Activated CD8-positive, alpha-beta memory T cell treated with anti-CD3 and anti-CD28 coated beads, Interleukin-2, amount 10 ng/mL, durations not matched to agents 7 days and 5 days (primary cell): ENCODE measurements at places on chromosomes 4 and X.

DNA sequence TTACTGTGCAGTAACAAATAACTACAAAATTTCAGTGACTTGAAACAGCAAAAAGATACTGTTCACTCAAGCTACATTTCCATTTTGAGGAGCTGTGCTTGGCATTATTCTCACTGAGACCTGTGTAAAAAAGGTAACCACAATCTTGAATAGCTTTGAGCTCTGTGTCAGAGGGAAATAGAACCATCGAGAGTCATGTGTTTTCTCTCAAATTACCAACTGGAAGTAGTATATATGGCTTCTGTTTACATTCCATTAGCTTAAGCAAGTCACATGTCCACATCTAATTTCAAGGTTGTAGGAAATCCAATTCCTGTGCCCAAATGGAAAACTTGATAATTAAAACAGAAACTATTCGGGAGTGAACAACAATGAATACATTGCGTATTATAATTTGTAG is 82.9 kb upstream of the BANK1 start:
- no peak for DNase-seq

DNA sequence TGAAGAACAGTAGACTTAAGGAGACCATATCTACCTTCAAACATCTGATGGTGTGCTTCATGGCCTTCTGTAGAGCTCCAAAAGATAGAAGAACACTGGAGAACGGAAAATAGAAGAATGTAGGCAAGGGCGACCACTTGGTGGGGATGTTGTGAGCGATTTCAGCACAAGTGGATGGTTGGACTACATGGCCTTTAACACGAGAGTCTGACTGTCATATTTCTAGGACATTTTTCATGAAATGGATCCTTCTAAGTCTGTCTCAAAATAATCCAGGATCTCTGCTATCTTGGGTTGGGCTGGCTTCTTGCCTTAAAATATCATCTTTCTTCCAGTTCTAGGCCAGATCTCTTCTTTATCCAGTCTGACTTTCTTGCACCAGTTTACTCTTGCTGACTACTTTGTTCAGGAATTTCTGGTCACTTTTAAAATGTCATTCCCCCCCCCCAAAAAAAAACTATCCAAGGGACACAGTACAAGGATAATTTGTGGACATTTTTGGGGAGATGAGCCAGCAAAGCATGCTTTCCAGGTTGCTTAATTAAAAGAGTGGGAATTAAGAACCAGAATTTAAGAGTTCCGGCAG is 1.2 kb upstream of the MID1IP1 start:
- no peak for DNase-seq

- DNase-seq: no peak
These were observed 22.8 kb upstream of the MAP7D3 start for GRCh38 chrX:136273986-136274385.

- no peak for DNase-seq
These were observed 32.4 kb upstream of the CCNG2 start for GRCh38 chr4:77124576-77124975.

- DNase-seq: no peak
These were observed 49.6 kb upstream of the ATXN3L start for GRCh38 chrX:13369256-13370030.

GRCh38 chr4:31983677-31984076 is 1263.5 kb downstream of the PCDH7 start:
- no peak for DNase-seq

DNA sequence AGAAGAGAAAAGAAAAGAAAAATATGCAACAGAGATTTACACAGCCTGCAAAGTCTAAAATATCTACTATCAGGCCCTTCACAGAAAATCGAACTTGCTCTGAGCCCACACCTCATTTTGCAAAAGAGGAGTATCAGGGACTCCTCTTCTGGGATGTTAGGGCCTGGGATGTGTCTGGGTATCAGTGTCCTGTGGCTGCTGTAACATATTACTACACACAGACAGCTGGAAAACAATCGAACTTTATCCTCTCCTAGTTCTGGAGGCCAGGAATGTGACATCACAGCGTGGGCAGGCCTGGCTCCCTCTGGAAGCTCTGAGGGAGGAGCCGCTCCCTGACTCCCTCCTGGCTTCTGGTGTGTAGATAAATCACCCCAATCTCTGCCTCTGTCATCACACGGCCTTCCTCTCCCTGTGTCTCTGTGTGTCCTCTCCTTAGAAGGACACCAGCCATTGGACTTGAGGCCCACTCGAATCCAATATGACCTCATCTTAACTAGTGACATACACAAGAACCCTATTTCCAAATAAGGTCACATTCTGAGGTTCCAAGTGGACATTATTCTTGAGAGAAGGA is 52.9 kb downstream of the PPP2R2C start:
- DNase-seq: no peak

GRCh38 chr4:123399627-123400358 is 3.2 kb downstream of the SPRY1 start:
- no peak for DNase-seq

GRCh38 chr4:16142598-16143310 is 58.9 kb upstream of the PROM1 start:
- DNase-seq: no peak

GRCh38 chrX:130896802-130897501 is 6.1 kb downstream of the ENOX2 start:
- DNase-seq: no peak

DNA sequence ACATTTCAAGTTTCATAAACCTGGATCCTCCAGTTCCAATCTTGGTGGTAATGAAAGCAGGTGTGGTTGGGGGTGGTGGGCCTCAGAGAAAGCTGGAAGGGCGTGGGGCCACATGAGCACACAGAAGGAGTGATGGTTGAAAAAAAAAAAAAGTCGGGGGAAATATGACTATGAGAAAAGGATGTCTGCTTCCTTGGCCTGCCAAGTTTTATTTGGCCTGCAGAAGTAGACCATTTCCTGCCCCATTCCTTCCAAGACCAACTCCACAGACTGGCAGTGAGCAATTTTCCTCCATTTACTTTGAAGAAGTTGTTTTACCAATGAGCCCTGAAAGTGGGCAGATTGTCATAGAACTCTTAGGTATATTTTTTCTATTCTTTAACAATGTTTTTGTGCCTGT is 43.3 kb downstream of the LNX1 start:
- no peak for DNase-seq

DNA sequence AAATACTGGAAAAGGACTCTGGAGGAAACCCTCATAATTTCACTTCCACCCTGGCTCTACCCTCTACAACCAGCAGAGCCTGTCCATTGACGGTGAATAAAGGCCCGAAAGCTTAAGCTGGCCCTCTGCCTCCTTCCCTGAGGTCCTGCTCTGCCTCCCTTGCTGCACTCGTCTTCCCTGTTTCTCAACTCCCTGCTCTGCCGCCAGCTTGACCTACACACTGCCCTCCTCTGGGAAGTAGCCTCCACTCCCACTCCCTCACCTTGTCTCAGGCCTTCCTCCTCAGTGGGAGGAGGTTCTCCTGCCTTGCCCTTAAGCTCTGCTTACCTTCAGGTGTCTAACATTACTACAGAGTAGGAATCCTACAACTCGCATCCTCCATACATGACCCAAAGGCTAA is 608.6 kb upstream of the NR3C2 start:
- DNase-seq: no peak

- no peak for DNase-seq
These were observed 23.5 kb upstream of the CEP135 start for GRCh38 chr4:55925241-55925640.

DNA sequence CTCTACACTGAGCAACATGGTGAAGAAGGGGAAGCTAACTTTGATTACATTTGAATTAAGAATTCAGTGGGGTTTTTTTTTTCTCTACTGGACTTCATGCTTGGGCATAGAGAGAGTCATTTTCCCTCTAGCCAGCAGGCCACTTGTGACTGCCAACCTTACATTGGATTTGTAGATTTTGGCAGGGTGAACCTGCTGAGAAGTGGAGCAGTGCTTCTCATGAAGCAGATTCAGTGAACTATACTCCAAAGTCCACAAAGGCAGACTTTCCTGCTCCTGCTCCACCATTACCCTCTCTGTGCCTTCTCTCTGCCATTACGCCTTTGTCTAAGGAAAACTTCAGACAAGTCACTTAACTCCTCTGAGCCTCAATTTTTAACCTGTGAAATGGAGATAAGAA is 69.9 kb downstream of the PAK3 start:
- DNase-seq: no peak

- no peak for DNase-seq
These were observed 271.9 kb downstream of the PABPC4L start for GRCh38 chr4:133929531-133930239.

DNA sequence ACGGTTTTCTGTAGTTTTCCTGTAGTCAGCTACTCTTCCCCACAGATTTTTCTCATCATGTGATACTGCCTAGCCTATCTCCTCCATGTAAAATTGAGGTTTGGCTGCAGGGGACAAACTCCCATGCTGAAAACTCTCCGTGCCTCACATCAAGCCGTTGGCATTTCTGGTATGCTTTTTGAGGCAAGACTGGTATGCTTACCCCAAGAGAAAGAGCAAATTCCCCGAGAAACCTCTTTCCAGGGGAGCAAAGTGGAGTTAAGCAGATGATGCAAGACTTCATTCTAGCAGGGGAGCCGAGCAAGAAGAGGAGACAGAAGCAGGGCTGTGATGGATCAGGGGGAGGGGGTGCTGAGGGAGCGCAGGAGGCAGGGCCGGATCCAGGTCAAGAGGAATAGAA is 4.8 kb downstream of the SOWAHD start:
- no peak for DNase-seq

- no peak for DNase-seq
These were observed 1124.1 kb downstream of the ADGRL3 start for GRCh38 chr4:62324215-62324614.

GRCh38 chr4:14434483-14434882 is 567.8 kb upstream of the CPEB2 start:
- no peak for DNase-seq

DNA sequence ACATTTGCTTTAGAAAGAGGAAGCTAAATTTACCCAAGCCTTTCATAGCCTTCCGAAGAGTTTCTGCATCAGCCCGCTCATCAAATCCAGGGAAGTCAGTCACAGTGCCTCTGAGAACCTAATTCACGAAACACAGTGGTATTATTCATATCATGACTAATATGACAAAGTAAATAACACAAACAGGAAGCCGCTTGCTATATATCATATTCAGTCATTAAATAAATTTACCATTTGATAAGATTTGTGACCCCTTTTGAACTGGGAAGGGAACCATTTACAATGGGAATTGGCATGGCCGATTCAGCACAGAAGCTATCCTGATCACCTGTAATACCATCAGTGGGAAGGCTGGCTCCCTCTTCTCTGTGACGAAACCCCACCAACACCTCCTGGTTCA is 10.5 kb downstream of the ANXA5 start:
- DNase-seq: no peak

- DNase-seq: no peak
These were observed 16.9 kb upstream of the ANOS1 start for GRCh38 chrX:8748855-8749254.

GRCh38 chr4:41067369-41067768 is 147.0 kb downstream of the APBB2 start:
- no peak for DNase-seq

GRCh38 chr4:79535516-79535915 is 127.5 kb upstream of the GK2 start:
- no peak for DNase-seq

GRCh38 chr4:154516318-154517029 is 24.9 kb upstream of the DCHS2 start:
- no peak for DNase-seq

DNA sequence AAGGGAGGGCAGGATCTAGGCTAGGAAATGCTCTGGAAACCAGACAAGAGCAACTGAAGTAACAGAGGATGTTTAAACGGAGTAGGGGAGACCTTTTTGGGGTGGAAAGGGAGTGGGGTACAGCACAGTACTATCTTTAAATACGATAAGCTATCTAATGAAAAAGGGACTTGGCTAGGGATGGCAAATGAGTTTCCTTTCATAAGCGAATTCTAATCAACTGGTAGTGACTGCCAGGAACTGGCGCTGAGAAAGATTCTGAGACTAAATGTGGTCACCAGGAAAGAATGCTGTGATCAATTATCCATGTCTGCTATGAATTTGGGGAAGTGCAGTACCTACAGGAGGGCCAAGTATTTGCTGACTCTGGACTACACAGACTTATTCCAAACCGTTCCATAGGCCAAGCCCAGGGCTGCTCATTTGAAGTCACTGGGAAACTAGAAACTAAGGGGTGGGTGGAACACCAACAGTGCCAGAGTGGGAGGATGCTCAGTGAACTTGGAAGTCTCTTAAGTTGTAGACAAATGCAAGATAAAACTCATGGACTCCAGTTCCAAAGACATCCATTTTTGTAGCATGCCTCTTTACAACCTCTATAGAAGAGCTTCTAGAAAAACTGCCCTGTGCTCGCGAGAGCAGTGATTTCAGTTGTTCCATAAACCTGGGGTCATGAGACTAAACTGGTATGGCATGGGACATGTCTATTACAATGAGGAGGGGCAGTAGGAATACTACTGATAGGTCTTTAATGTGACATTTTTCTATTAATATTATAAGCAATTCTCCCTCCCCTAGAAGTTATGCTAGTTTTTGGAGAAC is 2.0 kb downstream of the TRAPPC2 start:
- DNase-seq: no peak

GRCh38 chr4:70874268-70875156 is 27.7 kb upstream of the MOB1B start:
- no peak for DNase-seq
